ENCODE measurements at places on chromosomes 16 and 17.

- no peak for DNase-seq
These were observed 45.3 kb downstream of the GLG1 start for GRCh38 chr16:74561626-74562025.

DNA sequence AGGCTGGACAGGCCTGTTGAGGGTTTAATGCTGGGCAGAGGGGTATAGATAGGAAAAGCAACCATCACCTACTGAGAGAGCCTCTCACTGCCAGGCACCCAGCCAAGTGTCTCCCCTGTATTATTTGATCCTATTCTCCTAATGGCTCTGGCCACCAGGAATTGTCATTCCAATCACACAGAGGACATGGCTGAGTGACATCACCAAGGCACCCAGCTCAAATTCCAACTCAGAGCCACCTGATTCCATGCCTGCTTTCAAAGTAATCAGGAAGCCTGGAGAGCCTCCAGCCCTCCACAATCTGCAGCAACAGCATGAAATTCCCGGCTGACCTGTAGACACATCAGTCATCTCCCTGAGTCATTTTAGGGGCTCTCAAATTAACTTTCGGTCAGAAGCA, 368.9 kb upstream of the C16orf82 start:
- no peak for DNase-seq

- DNase-seq, result no peak
These were observed 20.5 kb downstream of the TANC2 start for GRCh38 chr17:62986549-62986948.

DNA sequence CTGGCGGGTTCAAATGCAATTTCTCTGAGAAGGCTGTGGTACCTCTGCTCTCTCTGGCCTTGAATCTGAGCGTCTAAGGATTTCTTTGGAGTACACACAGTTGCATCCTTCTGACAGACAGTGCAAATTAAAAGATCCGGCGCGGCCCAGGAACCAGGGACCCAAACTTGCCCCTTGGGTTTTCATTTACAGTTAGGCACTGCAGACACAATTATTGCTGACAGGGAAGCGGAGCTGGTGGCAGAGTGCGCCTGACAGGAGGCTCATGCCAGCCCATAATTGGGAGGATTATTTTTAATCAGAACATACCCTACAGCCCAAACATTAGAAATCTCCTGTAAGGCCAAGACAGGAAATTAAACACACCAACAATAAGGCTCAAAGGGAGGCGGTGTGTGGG, 1023.4 kb upstream of the RBFOX1 start:
- no peak for DNase-seq

- DNase-seq, result no peak
These were observed 157.9 kb downstream of the PITPNC1 start for GRCh38 chr17:67534941-67535340.

DNA sequence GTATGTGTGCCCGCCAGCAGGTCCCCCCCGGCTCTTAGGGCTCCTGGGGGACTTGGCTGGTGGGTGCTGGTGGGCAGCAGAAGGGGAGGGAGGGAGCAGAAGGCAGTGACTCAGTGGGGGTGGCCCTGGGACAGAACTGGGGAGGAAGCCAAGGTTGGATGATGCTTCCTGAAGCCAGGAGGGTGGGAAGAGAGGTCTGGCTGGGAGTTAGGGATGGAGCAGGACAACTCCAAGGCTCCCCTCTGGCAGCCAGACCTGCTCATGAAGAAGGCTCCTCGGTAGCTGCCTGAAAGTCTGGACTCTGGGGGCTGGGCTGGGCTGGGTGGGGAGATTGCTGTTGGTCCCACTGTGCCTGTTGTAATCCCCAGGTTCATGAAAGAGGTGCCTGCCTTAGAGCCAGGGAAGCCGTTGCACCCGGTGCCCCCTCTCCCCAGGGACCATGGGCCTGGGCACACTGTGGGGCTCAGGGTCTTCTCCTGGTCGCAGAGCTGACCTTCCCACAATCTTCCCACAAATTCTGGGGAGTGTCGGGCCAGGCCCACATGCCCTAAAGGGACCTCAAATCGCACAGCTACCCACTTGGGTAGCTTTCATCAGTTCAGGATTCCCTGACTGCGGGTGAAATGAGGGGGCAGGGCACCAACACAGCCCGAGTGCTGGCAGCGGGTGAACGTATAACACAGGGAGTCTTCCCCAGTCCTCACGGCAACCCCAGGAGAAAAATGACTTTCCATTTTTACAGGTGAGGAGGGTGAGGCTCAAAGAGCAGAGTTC, 1.1 kb upstream of the PLEKHG4 start:
- no peak for DNase-seq
